ENCODE measurements at places on chromosomes 12 and 14.

GRCh38 chr12:60172266-60173211 is 576.7 kb downstream of the SLC16A7 start:
- no peaks in the 10 kb centered on the region for H3K36me3 ChIP-seq
- no peaks in the 10 kb centered on the region for H3K27me3 ChIP-seq
- no peak overlapping the region for H3K27ac ChIP-seq
- no peak for DNase-seq
- no peaks in the 10 kb centered on the region for H3K4me1 ChIP-seq
- H3K4me3 ChIP-seq: no peak overlapping the region

GRCh38 chr12:2052826-2053678 is at the start of gene CACNA1C:
Gene CACNA1C (plus strand): TSS chr12:2052987. CDS start chr12:2053563, 576 bp downstream.
- no peak within 1 kb of the TSS for H3K27ac ChIP-seq
- DNase-seq: peak; percentile 40
- H3K27me3 ChIP-seq: peaks cover 68% of the 10 kb centered on the region
- H3K4me3 ChIP-seq: peak within 1 kb of the TSS; percentile 70
- H3K4me1 ChIP-seq: peaks cover 20% of the 10 kb centered on the region

- peaks cover 5% of the 10 kb centered on the region for H3K27me3 ChIP-seq
- no peak within 1 kb of the TSS for H3K4me3 ChIP-seq
- no peaks in the 10 kb centered on the region for H3K4me1 ChIP-seq
- DNase-seq: no peak
Observed at GRCh38 chr14:20059745-20060144, at the start of gene OR4L1. Gene OR4L1 (plus strand): TSS chr14:20060045. CDS start chr14:20060045, 0 bp downstream.

DNA sequence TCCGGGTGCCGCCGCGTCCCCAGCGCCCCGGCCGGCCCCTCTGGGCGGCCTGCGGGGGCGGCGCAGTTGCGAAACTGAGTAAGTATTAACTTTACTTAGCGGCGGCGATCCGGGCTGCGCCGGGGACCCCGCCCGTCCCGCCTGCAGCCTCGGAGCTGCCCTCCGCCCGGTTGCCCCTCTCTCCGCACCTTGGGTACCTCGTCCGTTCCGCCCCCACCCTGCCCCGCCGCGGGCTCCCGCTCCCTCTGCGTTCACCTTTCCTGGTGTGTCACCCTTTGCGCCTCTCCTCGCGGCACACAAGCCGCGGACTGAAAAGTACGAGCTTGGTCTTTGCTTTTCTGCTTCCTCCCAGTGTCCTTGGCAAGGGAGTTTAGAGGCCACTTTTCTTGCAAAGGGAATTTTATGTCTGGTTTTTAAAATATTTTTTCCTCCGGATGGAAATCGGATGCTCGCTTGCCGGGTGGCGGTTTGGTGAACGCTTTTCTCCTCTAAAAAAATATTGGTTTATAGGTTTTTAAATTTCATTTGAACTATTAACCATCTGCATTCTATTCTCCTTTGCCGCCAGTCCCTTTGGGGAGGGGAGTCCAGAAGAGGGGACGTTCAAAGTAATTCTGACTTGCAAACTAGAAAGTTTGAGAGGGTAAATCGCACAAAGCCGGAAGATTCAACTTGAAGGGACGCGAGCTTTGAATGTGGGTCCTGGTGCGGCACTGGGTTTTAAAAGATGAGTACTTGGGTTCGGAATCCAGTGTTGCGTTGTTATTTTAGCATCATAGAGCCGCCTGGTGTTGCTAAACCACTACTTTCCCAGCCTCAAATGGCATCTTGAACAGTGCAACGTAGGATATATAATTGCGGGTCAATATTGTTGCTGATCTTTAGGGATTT is 834 bp downstream of the RASSF8 start:
- H3K27me3 ChIP-seq: peaks cover 62% of the 10 kb centered on the region
- H3K36me3 ChIP-seq: no peaks in the 10 kb centered on the region
- H3K27ac ChIP-seq: no peak overlapping the region
- H3K4me1 ChIP-seq: peaks cover 18% of the 10 kb centered on the region
- peak; percentile 25 for DNase-seq
- peak overlapping the region; percentile 75 for H3K4me3 ChIP-seq

DNA sequence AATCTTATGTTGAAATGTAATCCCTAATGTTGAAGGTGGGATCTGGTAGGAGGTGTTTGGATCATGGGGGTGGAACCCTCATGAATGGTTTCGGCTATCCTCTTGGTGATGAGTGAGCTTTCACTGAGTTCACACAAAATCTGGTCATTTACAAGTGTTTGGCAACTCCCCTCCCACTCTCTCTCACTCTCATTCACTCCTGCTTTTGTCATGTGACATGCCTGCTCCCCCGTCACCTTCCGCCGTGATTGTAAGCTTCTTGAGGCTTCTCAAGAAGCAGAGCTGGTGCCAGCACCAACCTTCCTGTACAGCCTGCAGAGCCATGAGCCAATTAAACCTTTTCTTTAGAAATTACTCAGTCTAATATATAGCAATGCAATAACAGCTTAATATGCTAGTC is 245.4 kb downstream of the BMP4 start:
- H3K4me3 ChIP-seq: no peak overlapping the region
- H3K27me3 ChIP-seq: no peaks in the 10 kb centered on the region

- peaks cover 4% of the 10 kb centered on the region for H3K36me3 ChIP-seq
- H3K4me3 ChIP-seq: no peak overlapping the region
- peaks cover 59% of the 10 kb centered on the region for H3K27me3 ChIP-seq
- H3K27ac ChIP-seq: no peak overlapping the region
- H3K4me1 ChIP-seq: peaks cover 8% of the 10 kb centered on the region
- no peak for DNase-seq
Observed at GRCh38 chr14:33796356-33796755, 154.5 kb downstream of the EGLN3 start.

GRCh38 chr12:69608114-69608513 is 2.6 kb downstream of the LRRC10 start:
- H3K27ac ChIP-seq: no peak overlapping the region
- no peaks in the 10 kb centered on the region for H3K4me1 ChIP-seq
- peaks cover 5% of the 10 kb centered on the region for H3K36me3 ChIP-seq

DNA sequence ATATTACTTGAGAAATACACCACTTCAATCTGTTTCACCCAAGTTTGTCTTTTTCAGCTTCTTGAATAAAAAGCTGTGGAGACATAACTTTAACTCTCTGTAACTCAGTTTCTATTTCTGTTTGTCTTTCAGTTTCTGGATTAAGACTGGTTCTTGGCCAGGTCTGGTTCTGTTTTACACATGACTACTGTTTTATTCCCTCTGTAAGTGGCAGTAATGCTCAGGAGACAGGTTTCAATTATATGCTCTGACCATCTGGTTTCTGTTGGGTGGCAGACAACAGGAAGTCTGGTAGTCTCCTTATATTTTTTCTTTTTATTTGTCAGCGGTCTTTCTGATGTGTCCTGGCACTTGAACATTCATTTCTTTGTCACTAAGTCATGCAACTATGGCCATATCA is 102.9 kb downstream of the RPS29 start:
- no peak overlapping the region for H3K27ac ChIP-seq
- no peak overlapping the region for H3K4me3 ChIP-seq
- H3K27me3 ChIP-seq: peaks cover 3% of the 10 kb centered on the region
- no peaks in the 10 kb centered on the region for H3K36me3 ChIP-seq

- no peak for DNase-seq
- no peak overlapping the region for H3K4me3 ChIP-seq
- peaks cover 28% of the 10 kb centered on the region for H3K36me3 ChIP-seq
Observed at GRCh38 chr12:124790650-124791400, 72.8 kb downstream of the SCARB1 start.

- H3K4me1 ChIP-seq: no peaks in the 10 kb centered on the region
- peaks cover 2% of the 10 kb centered on the region for H3K36me3 ChIP-seq
- peaks cover 3% of the 10 kb centered on the region for H3K27me3 ChIP-seq
- DNase-seq: no peak
- H3K4me3 ChIP-seq: no peak overlapping the region
Observed at GRCh38 chr12:113120670-113121370, 14.7 kb downstream of the RASAL1 start.

DNA sequence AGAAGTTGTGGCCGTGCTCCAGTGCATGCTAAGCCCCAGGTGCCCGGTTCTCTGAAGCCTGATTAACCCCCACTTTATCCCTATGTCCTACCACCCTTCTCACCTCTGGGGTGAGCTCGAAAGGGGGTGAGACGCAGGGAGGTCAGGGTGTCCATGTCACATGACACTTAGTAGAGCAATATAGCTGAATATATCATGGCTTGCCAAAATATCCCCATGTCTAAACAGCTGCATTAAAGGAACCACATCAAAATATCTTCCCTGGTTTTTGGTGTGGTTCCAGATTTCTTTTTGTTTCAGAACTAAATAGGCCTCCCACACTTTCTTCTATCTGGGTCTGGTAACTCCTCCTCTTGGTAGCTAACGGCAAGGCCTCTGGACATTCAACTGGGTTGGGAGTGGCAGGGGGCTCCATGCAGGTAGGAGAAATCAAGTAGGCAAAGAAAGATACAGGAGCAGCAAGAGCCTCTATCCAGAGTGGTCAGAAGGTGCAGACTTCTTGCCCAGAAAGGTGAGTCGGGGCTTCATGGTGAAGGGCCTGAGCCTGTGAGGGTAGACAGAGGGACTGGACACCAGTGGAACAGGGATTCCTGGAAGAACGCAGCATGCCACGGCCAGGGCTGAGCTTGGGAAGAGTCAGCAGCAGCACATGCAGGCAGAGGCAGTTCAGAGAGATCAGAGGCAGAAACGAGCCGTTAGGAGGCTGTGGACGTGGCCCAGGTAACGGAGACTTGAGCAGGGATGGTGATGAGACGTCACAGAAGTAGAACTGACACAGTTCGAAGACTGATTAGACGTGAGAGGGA is 202.8 kb upstream of the DIO3 start:
- DNase-seq: no peak
- no peak overlapping the region for H3K27ac ChIP-seq
- no peaks in the 10 kb centered on the region for H3K36me3 ChIP-seq
- H3K4me1 ChIP-seq: peaks cover 11% of the 10 kb centered on the region
- H3K27me3 ChIP-seq: peaks cover 22% of the 10 kb centered on the region

GRCh38 chr12:105986779-105987684 is 151.7 kb downstream of the NUAK1 start:
- no peaks in the 10 kb centered on the region for H3K36me3 ChIP-seq
- DNase-seq: no peak
- H3K27ac ChIP-seq: no peak overlapping the region
- H3K27me3 ChIP-seq: no peaks in the 10 kb centered on the region

GRCh38 chr14:53942970-53943750 is 13.5 kb downstream of the BMP4 start:
- no peak for DNase-seq
- no peaks in the 10 kb centered on the region for H3K36me3 ChIP-seq
- H3K4me1 ChIP-seq: no peaks in the 10 kb centered on the region
- H3K4me3 ChIP-seq: no peak overlapping the region
- H3K27me3 ChIP-seq: peaks cover 48% of the 10 kb centered on the region
- H3K27ac ChIP-seq: no peak overlapping the region
